ENCODE measurements at places on chromosomes 11 and 22.

GRCh38 chr22:30390974-30391691 lies 3.9 kb upstream of the RNF215 start:
- peak; percentile 96 for DNase-seq

DNA sequence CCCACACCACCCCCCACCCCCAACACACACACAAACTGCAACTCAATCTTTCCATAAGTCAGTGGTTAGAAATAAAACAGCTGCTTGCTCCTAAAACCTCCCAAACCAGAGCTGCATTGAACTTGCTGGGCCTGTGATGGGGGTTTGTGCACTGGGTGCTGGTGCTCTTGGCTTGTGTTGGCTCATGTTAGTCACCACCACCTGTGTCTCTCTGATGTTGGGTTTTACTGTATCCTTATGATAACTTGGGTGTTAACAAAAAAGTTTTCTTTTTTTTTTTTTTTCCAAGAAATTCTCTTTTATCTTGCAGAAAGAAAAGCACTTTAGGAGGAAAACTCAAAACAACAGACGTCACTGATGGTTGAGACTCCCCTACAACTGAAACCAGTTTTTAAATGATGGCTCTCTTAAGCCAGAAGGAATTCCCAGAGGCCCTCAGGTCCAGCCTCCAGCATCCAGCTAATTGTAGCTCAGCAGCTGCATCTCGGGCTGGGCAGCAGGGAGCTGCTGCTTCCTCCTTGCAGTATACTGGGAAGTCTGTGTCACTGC lies 79.9 kb upstream of the DRD2 start:
- DNase-seq = peak; percentile 49

- no peak for DNase-seq
Measured at GRCh38 chr11:15793043-15793996, 563.0 kb downstream of the SOX6 start.

GRCh38 chr11:110000031-110000502 lies 93.1 kb upstream of the ZC3H12C start:
- peak; percentile 61 for DNase-seq

DNA sequence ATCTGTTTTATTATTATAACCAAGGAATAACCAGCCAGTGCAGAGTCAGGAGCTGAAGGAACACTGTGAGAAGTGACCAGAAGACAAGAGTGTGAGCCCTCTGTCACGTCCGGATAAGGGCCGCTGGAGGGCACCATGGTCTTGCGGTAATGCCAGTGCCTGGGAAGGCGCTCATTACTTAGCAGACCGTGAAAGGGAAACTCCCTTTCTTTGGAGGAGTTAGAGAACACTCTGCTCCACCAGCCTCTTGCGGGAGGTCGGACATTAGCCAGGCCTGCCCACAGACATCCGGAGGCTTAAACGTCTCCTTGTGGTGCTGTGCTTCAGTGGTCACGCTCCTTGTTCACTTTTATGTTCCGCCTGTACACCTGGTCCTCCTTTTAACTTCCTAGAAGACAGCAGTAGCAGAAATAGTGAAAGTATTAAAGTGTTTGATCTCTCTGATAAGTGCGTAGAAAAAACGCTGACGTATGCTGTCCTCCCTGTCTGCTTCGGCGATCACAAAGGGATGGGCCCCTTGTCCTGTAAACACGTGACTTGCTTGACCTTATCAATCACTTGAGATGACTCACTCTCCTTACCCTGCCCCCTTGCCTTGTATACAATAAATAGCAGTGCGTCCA lies 120.6 kb upstream of the LMO1 start:
- DNase-seq = no peak

- DNase-seq = no peak
Measured at GRCh38 chr11:130873761-130874160, 42.5 kb downstream of the SNX19 start.

- DNase-seq = no peak
Measured at GRCh38 chr11:130609121-130610035, 160.9 kb downstream of the ADAMTS15 start.

- no peak for DNase-seq
Measured at GRCh38 chr22:19760951-19761724, 560 bp downstream of the TBX1 start.

GRCh38 chr22:24753914-24754313 lies 20.6 kb downstream of the PIWIL3 start:
- DNase-seq = no peak

DNA sequence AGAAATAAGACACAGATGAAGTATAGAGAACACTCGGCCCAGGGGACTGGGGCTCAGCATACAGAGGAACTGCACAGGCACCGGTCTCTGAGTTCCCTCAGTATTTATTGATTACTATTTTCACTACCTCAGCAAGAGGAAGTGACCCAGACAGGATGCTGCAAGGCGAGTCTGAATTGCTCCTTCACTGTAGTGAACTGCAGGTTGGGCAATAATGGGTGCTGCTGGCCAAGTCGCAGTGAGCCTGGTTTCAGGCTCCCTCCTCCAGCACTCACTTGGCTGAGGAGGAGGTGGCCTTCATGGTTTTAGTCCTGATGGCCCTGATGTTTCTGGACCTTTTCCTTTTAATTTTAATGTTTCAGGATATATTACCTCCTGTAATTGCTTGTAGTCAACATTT lies 10.4 kb downstream of the OR52K2 start:
- no peak for DNase-seq

GRCh38 chr11:1852877-1853276 lies at the start of gene LSP1:
Gene LSP1 (plus strand): TSS chr11:1853084. CDS start chr11:1853145, 61 bp downstream.
- peak; percentile 95 for DNase-seq

DNA sequence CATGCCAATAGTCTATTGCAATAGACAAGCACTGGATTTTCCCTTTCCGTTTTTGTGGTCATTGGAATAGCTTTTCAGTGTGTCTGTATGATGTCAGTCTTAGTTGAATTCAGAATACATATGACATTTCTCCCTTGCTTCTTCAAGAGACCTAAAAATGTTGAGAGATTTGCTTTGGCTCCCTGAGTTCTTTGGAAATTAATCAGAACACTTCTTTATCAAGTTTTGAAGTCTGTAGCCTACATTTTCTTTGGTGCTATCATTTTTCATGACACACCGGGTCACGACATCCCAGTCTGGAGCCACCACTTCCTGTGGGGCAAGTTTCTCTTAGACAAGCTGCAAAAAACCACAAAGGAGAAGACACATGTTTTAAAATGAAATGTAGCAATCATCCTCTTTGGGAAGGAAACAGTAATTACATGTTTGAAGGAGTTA lies 847.1 kb downstream of the OPCML start:
- no peak for DNase-seq

- no peak for DNase-seq
Measured at GRCh38 chr11:47020793-47021526, 84.4 kb downstream of the CSTPP1 start.

GRCh38 chr11:72204886-72205285 lies 11.7 kb upstream of the FOLR2 start:
- no peak for DNase-seq

DNA sequence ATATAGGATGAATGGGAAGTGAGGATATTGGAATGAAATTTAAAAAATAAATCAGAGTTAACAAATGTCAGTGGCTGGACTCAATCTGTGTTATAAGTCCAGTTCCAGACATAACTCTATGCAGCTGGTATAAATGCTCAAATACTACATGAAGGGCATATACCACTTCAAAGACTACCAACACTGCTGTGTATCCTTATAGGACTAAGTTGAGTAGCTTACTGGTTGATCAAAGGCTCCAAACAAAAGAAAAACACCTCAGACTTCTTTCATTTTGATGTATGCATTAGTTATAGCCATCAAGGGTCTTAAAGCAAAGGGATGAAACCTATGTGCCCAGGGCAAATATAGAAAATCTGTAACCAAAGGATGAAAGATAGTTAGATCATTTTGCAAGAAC lies 86.2 kb downstream of the PAK1 start:
- DNase-seq = peak; percentile 34

DNA sequence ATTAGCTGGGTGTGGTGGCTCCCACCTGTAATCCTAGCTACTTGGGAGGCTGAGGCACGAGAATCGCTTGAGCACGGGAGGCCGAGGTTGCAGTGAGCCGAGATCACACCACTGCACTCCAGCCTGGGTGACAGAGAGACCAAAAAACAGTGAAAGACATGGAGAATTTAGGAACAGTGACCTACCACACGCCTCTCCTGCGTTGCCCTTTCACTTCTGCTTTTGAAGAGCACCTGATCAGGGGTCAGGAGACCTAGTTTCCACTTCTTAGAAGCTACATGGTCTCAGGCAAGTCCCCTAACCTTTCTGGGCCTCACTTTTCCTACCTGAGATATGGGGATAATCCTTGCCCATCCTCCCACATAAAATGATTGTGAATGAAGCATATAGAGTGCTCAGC lies 12.2 kb downstream of the SLC35C1 start:
- peak; percentile 70 for DNase-seq

- no peak for DNase-seq
Measured at GRCh38 chr22:16776080-16776479, 49.1 kb downstream of the XKR3 start.

DNA sequence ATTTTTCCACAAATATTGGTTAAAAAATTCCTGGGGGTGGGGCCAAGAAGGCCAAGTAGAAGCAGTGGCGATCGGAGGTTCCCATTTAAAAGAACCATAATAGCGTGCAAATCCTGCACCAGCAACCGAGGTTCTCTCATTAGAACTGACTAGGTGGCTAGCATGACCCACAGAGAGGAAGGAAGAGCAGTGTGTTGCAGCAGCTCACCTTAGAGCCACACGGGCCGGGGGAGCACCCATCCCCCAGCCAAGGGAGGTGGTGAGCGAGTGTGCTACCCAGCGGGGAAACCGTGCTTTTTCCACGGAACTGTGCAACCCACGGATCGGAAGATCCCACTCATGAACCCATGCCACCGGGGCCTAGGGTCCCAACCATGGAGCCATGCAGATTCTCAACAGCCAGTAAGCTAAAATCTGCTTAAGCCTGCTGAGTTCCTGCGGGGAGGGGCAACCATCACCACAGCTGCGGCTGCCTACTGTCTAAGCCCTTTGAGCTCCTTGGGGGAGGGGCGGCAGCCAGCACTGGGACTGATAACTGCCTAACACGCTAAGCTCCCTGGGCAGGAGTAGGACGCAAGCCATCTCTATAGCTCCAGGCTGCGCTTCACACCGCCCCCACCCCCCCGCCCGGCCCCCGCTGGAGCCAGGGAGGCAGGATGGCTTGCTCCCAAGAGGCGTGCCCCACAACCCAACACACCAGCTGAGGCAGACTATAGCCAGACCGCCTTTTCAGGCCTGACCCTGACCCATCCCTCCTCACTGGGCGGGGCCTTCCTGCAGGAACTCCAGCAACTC lies 21.0 kb upstream of the HTATIP2 start:
- no peak for DNase-seq

GRCh38 chr22:22374163-22374562 lies 129.6 kb downstream of the VPREB1 start:
- DNase-seq = no peak

- no peak for DNase-seq
Measured at GRCh38 chr11:57801183-57801485, 39.5 kb downstream of the CTNND1 start.

GRCh38 chr11:473962-474785 lies 24.1 kb downstream of the PTDSS2 start:
- no peak for DNase-seq

DNA sequence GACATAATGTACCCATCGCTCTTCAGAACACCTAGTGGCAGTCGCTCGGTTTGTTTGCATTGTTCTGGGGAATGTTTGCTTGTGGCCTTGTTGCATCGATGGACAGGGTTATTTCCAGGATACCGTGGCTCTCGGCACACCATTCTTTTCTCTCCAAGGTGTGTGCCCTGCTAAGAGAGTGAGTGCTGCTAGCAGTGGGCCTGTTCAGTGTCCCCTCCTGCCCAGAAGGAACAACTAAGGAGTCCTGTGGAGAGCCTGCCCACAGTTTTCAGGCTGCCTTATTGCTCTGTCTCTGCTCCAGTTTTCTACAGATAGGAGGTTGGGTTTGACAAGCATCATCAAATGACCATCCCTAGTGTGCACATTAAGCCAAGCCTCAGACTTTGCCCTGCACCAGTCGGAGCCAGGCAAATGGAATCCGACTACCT lies 1.4 kb downstream of the CRY2 start:
- no peak for DNase-seq

GRCh38 chr11:110850846-110851245 lies 138.6 kb upstream of the ARHGAP20 start:
- no peak for DNase-seq

DNA sequence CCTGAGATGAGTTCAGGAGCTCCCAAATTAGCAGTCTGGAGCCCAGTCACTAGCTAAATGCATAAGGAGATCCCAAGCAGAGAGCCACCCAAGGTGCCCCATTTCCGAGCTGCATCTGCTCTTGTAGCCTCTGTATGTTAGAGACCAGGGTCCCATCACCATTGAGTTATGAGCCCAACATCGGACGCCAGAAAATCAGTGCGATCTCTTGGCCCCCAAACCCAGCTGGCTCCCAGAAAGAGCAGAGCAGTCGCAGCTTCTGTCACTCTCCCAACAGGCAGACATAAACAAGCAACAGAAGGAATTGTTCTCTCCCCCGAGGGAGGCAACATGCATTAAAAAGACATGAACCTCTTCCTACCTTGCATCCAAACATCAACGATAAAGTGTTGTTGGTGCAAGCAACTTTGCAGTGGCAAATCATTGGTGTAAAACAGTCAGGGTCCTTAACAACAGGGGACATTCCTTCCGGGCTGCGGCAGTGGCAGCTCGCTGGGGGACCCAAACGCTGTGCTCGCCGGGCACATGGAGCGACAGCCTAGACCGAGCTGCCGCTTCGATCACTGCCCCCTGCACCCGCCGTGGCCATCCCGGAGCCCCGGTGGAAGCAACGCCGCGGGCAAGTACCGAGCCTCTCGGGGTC lies 907.1 kb downstream of the DLG2 start:
- no peak for DNase-seq

GRCh38 chr11:73176874-73177155 lies 34.7 kb upstream of the FCHSD2 start:
- no peak for DNase-seq

DNA sequence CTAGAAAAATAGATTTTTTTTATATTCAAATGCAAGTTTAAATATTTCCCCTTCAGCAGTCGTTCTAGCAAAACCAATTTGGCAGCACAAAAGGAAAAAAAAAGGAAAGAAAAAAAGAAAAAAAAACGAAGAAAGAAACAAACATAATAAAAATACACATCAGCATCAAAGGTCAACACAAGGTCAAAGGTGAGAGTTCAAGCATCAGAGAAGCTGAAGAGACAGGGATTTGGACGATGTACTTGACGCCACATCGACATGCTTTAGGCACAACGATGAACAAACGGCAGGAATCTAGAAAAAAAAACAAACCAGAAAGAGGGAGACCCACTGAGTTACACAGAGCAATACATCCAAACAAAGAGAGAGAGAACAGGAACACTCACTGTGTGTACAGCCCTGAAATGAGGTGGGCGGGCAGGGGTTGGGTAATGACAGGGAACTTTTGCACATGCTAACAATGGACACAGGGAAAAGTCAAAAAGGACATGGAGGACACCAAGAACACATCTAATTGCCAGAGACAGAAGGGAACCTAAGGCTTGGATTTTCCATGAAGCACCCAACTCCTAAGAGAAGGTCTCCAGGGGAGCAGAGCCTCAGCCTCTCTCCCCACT lies 19.8 kb upstream of the RAPSN start:
- no peak for DNase-seq

GRCh38 chr22:29141078-29141688 lies 64.5 kb upstream of the EMID1 start:
- no peak for DNase-seq

GRCh38 chr11:13929395-13929891 lies 33.1 kb upstream of the SPON1 start:
- no peak for DNase-seq

GRCh38 chr11:11243209-11243589 lies 109.9 kb downstream of the CSNK2A3 start:
- DNase-seq = no peak
